ENCODE measurements at places on chromosomes 12 and 14. TPM values are rescaled to one million over a fixed set of nuclear protein-coding genes. Genes with fewer than 3 reads are reported as not detected.

- H3K36me3 ChIP-seq: peaks cover 14% of the 10 kb centered on the region
- no peak overlapping the region for H3K27ac ChIP-seq
- no peak overlapping the region for H3K4me3 ChIP-seq
Measured at GRCh38 chr12:6745741-6746525, 7.0 kb downstream of the MLF2 start.

DNA sequence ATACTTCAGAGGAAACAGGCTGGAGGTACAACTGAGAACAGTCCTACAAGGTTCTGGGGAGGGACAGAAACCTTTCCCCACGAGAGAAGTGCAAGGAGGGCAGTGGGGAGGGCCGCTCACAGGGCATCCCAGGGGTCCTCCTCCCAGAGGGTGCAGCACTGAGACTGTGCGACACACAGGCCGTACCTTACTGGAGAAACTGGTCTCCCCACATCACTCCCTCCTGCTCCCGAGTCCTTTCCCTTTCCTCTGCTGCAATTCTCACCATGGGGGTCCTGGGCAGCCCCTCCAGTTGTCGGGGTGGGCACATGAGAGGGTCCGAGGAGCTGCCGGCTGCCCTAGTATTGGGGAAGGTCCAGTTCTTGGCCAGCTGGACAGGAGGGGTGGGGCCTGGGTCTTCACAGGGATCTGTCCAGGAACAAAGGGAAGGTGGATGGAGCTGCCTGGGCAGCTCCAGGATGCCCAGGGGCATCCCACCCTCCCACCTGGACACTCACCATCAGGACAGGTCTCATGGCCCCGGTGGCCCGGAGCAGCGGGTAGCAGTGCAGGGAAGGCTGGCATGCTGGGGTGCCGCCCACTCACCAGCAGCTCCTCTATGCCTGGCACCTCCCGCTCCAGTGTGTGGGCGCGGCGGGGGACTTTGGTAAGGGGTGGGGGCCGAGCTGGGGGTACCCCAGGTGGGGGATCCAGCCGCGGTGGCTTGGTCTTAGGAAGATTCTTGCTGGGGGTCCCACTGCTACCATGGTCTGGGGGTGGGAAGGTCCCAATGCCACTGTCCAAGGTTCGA, 35.8 kb downstream of the NCKAP5L start:
- no peaks in the 10 kb centered on the region for H3K4me1 ChIP-seq
- H3K4me3 ChIP-seq: no peak overlapping the region
- H3K27ac ChIP-seq: no peak overlapping the region
- H3K27me3 ChIP-seq: no peaks in the 10 kb centered on the region
- no peak for DNase-seq

Gene PA2G4
- 80.8 TPM for polyA plus RNA-seq

- peaks cover 1% of the 10 kb centered on the region for H3K4me1 ChIP-seq
- no peaks in the 10 kb centered on the region for H3K27me3 ChIP-seq
- no peak overlapping the region for H3K27ac ChIP-seq
- DNase-seq: no peak
- H3K4me3 ChIP-seq: no peak overlapping the region
- H3K36me3 ChIP-seq: no peaks in the 10 kb centered on the region
Measured at GRCh38 chr12:128004383-128004938, 262.5 kb upstream of the TMEM132C start.

- no peak overlapping the region for H3K27ac ChIP-seq
- H3K27me3 ChIP-seq: no peaks in the 10 kb centered on the region
- no peaks in the 10 kb centered on the region for H3K36me3 ChIP-seq
- H3K4me1 ChIP-seq: no peaks in the 10 kb centered on the region
- H3K4me3 ChIP-seq: no peak overlapping the region
Measured at GRCh38 chr14:103808403-103809001, 38.9 kb downstream of the PPP1R13B start.

- peak within 1 kb of the TSS; percentile 99 for H3K4me3 ChIP-seq
- peak; percentile 94 for DNase-seq
- H3K4me1 ChIP-seq: peaks cover 5% of the 10 kb centered on the region
- H3K27me3 ChIP-seq: no peaks in the 10 kb centered on the region
- H3K36me3 ChIP-seq: no peaks in the 10 kb centered on the region
Measured at GRCh38 chr12:42238240-42239140, at the start of gene YAF2. TSS of gene YAF2 (minus strand) at chr12:42238248. CDS start at chr12:42238180, 68 bp downstream.

Gene SLC7A7
- polyA plus RNA-seq: 15.4 TPM

DNA sequence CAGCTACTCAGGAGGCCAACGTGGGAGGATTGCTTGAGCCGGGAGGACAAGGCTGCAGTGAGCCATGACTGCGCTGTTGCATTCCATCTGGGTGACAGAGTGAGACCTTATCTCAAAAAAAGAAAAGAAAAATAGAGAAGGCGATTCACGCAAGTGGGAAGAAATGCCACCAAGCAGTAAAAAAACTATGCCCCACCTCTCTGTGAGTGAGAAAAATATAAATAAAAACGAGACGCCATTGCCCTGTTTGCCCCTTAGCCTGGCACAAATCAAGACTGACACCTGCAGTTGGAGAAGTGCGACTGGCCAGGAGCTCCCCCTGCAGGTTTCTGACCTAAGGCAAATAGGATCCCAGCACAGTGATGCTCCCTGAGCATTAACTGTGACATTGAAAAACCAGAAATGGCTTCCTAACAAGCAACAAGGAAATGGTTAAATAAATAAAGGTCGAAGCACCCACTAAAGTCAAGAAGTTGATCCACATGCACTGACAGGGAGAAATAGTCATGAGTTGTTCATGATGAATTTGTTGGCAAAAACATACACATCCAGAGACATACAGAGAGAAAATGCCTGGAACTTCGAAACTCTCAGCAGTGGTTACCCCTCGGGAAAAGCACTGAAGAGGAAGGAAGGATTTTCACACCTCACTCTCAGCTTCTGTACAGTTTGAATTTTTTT, 21.1 kb downstream of the GSC start:
- H3K27ac ChIP-seq: no peak overlapping the region
- H3K27me3 ChIP-seq: no peaks in the 10 kb centered on the region
- DNase-seq: no peak
- H3K4me3 ChIP-seq: no peak overlapping the region
- H3K4me1 ChIP-seq: no peaks in the 10 kb centered on the region

Gene GYS2
- polyA plus RNA-seq: not detected

Gene SMAGP
- 4.1 TPM for polyA plus RNA-seq

Gene KRT6A
- 1.8 TPM for polyA plus RNA-seq

Gene ERP27
- 5.3 TPM for polyA plus RNA-seq

- H3K4me3 ChIP-seq: no peak overlapping the region
- H3K36me3 ChIP-seq: no peaks in the 10 kb centered on the region
- H3K27me3 ChIP-seq: no peaks in the 10 kb centered on the region
- peak overlapping the region; percentile 4 for H3K27ac ChIP-seq
- peak; percentile 76 for DNase-seq
Measured at GRCh38 chr12:104695453-104696148, 238.9 kb downstream of the CHST11 start.

DNA sequence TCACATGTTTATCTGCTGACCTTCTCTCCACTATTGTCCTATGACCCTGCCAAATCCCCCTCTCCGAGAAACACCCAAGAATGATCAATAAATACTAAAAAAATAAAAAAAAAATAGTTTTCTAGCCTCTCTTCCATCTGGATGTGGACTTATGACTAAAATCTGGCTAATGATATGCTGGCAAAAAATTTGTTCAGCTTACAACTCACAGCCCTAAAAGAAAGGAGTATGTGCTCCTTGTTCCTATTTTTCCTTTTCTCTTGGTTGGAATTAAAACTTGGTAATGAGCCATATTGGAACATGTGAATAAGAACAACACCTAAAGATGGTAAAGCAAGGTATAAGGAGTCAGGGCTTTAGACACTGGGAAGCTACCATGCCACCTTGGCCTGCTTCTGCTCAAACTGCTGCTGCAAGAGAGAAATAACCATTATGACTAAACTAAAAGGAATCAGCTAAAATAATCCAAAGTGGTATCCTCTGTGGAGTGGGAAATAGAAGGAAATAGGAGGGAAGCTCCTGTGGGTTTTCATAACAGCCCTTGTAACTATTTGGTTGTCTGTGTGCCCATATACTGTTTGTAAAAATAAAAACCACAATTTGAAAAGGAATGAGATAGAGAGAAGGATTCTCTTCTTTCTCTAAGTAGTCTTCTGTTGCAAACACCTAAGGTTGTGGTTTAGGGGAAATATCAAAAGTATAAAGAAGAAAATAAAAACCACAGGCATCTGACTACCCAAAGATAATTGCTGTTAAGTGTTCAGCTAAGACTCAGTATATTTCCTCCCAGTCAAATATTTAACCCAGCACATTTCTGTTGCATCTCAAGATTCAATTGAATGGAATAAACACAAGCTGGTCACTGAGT, 53.8 kb downstream of the SDR9C7 start:
- H3K36me3 ChIP-seq: no peaks in the 10 kb centered on the region
- DNase-seq: no peak
- H3K4me1 ChIP-seq: no peaks in the 10 kb centered on the region
- H3K27me3 ChIP-seq: no peaks in the 10 kb centered on the region
- H3K4me3 ChIP-seq: no peak overlapping the region

Gene TULP3
- polyA plus RNA-seq: 10.5 TPM

DNA sequence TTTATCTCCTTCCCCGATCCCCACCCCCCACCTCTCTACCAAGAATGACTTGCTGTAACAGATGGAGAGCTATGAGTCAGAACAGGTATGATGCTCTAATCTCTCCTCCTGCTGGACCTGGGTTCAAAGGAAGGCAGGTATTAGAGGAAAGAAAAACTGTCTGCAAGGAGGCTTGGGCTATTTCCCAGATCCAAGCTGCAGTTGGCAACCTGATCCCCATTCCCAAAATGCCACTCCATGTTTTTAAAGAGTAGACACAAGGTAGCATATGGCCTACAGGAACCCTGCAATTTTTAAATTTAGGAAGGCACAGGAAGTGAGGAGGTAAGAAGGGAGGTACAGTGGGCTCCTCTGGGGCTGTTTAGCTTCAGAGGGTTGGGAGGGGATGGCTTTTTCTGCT, 33.0 kb downstream of the SRRM4 start:
- H3K4me1 ChIP-seq: no peaks in the 10 kb centered on the region
- no peak overlapping the region for H3K27ac ChIP-seq
- no peaks in the 10 kb centered on the region for H3K36me3 ChIP-seq
- H3K4me3 ChIP-seq: no peak overlapping the region
- H3K27me3 ChIP-seq: no peaks in the 10 kb centered on the region
- DNase-seq: no peak

Gene UNC79
- polyA plus RNA-seq: not detected

Gene PLEKHD1
- polyA plus RNA-seq: 0.23 TPM

DNA sequence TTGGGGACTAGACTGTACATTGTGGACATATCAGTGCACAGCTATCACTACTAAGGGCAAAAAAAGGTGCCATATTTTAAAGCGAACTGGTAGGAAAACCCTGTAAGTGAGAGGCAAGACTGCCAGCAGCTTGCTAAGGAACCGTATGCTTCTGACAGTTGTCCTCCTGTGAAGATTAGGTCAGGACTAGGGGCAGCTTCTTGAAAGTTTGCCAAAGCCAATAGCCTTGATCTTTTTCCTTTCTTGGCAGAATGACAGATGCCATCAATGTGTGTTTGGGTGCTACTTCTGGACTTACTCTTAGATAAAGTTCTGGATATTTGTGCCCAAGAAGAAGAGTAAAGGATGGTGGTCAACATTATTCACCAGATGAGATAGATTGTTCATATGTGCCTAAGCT, 7.4 kb downstream of the DAAM1 start:
- H3K27ac ChIP-seq: no peak overlapping the region
- no peaks in the 10 kb centered on the region for H3K27me3 ChIP-seq
- H3K4me3 ChIP-seq: no peak overlapping the region
- H3K4me1 ChIP-seq: peaks cover 2% of the 10 kb centered on the region
- DNase-seq: no peak
- H3K36me3 ChIP-seq: no peaks in the 10 kb centered on the region

Gene ESPL1
- 2.5 TPM for polyA plus RNA-seq

Gene GDF3
- not detected for polyA plus RNA-seq

Gene PLEKHH1
- 14.0 TPM for polyA plus RNA-seq

GRCh38 chr12:51415931-51416330, 8.7 kb upstream of the SLC4A8 start:
- H3K4me3 ChIP-seq: no peak overlapping the region
- no peak for DNase-seq
- H3K27me3 ChIP-seq: no peaks in the 10 kb centered on the region
- H3K27ac ChIP-seq: no peak overlapping the region

DNA sequence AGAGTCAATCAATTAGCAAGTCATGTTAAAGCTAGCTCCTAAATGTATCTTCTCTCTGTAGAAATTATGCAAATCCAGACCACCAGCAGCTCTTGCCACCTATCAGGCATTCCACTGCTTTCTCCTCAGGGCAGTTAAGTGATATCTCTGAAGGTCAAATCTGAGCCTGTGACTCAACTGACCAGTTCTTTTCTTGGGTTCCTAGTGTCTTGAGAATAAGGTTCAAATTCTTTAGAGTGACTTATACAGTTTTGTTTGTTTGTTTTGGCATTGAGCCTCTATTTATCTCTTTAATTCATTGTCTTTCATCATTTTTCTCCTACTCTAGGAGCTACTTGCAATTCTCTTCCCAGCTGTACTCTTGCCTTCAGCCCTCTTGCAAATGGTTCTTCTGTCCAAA, 2.5 kb upstream of the LRIG3 start:
- no peaks in the 10 kb centered on the region for H3K4me1 ChIP-seq
- DNase-seq: no peak
- H3K4me3 ChIP-seq: no peak overlapping the region
- no peak overlapping the region for H3K27ac ChIP-seq
- H3K27me3 ChIP-seq: no peaks in the 10 kb centered on the region

Gene GALNT9
- polyA plus RNA-seq: not detected

DNA sequence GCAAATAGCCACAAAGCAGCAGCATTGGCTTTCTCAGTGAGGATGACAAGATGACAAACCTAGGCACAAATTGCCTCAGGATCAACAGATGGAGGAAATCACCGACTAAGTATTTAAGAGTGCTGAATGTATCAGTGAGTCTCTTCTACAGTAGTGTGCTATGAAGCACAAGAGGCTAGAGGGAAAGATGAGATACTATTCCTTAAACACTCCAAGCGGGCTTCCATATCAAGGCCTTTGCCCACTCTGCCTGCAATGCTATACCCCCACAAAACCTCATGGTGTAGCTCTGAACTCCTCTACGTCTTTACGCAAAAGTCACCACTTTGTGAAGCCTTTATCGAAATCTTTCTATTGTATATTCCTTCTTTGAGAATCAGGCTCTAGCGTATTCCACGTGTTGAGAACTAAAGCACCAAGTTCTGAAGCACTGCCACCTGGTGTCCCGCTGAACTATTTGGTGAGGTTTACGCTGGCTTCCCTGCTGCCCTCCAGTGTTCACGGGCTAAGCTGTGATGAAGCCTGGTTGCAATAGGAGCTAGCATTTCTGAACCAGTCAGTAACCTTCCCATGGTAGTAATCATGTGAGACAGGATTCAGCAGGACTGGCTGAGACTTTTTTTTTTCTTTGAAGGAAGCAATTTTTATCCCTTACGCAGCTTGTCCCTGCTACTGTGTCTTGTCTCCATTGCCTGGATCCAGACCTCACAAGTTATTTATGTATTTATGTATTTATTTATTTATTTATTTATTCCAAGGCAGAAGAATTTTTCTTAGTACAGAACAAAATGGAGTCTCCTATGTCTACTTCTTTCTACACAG, 426.5 kb upstream of the OR4E1 start:
- no peak overlapping the region for H3K27ac ChIP-seq
- no peak overlapping the region for H3K4me3 ChIP-seq
- no peaks in the 10 kb centered on the region for H3K27me3 ChIP-seq
- H3K36me3 ChIP-seq: no peaks in the 10 kb centered on the region
- H3K4me1 ChIP-seq: no peaks in the 10 kb centered on the region

All from aorta (tissue), 5 donors.